ENCODE measurements at places on chromosomes 6 and 20.
A peak's percentile ranks its signal among the peaks of the same experiment; 100 is the strongest.

GRCh38 chr6:71317441-71317840 lies 28.8 kb downstream of the OGFRL1 start:
- no peak for DNase-seq

GRCh38 chr6:138456401-138456790 lies 42.9 kb downstream of the NHSL1 start:
- DNase-seq: no peak

DNA sequence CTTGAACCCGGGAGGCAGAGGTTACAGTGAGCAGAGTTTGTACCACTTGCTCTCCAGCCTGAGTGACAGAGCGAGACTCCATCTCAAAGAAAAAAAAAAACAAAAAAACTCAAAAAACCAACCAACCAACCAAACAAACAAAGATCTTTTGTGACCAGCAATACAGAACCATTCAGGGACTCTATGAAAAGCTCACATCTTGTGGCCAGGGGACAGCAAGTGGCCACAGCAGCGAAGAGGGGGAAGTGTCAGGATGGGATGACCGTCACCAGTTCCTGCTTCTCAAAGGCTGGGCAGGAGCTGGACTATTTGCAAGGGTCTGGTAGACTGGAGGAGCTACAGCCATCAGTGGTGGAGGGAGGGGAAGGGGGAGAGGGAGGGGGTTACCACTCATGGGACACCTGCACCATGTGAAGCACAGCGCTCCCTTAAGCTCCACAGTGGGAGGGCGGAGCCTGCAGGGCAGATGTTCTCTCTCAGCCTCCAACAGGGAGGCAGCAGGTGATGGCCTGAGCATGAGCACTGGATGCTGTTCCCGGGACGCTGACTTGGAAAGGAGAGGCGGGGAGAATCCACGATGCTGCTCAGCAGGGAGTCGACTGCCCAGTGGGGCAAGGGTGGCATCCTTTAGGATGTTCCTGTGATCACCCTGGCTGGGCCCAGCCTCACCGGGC lies 19.7 kb upstream of the ULBP3 start:
- no peak for DNase-seq

DNA sequence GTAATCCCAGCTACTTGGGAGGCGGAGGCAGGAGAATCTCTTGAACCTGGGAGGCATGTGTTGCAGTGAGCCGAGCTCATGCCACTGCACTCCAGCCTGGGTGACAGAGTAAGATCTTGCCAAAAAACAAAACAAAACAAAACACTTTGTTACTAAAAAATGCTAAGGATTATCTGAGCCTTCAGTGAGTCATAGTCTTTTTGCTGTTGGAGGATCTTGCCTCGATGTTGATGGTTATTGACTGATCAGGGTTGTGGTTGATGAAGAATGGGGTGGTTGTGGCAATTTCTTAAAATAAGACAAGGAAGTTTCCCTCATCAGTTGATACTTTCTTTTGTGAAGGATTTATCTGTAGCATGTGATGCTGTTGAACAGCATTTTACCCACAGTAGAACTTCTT lies 196.8 kb upstream of the HDDC2 start:
- DNase-seq: no peak

- DNase-seq: peak; percentile 62
These were observed 32.8 kb downstream of the GFOD1 start for GRCh38 chr6:13454286-13455221.

DNA sequence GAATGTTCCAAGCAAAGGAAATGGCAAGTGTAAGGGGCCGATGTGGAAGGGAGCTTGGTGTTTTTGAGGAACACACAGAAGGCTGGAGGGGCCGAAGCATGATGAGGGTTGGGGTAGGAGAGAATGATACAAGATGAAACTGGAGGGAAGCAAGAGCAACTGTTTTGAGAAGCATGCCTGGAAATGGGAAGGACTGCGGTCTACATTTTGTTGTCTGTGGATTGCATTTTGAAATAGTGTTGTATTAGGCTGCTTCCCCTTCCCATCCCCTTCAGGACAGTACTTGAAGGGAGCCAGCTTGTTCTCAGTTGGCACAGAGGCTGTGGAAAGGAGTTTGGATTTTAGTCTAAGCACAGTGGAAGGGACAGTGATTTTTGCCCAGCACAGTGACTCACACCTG lies 2.2 kb downstream of the TM9SF4 start:
- DNase-seq: no peak

DNA sequence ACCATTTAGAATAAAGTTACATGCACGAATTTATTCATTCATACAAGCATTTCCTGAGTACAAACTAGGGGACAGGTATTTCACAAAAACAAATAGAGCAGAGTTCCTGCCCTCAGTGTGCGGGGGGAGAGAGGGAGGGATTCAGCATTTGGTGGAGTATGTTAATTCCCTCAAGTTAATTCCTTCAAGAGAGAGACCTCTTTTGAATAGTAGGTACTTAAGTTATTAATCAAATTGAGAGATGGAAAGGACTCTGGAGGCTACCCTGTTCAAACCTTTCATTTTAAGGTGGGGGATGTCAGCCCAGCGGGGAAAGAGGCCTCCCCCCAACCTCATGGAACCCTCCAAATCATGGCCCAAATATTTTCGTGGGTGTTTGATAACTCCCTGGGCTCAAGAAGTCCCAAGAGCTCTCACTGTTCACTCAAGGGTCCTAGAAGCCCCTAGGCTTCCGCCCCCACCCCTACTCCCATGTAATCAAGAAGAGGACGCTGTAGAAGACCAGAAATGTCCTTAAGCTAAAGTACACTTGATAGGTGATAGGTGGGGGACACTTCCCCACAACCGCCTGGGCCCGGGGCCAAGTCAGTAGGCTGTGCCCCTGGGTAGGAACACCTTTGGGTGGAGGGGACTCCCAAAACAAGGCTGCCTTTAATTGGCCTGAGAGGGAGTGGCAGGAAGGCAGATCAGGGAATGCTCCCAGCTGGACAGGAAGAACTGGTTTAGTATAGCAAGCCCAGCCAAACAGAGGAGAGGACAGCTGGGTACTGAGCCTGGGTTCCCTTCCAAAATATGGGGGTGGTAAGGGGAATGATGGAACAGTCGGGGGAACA lies 2.9 kb downstream of the SDC4 start:
- no peak for DNase-seq

GRCh38 chr6:16694781-16695578 lies 66.3 kb downstream of the ATXN1 start:
- no peak for DNase-seq

DNA sequence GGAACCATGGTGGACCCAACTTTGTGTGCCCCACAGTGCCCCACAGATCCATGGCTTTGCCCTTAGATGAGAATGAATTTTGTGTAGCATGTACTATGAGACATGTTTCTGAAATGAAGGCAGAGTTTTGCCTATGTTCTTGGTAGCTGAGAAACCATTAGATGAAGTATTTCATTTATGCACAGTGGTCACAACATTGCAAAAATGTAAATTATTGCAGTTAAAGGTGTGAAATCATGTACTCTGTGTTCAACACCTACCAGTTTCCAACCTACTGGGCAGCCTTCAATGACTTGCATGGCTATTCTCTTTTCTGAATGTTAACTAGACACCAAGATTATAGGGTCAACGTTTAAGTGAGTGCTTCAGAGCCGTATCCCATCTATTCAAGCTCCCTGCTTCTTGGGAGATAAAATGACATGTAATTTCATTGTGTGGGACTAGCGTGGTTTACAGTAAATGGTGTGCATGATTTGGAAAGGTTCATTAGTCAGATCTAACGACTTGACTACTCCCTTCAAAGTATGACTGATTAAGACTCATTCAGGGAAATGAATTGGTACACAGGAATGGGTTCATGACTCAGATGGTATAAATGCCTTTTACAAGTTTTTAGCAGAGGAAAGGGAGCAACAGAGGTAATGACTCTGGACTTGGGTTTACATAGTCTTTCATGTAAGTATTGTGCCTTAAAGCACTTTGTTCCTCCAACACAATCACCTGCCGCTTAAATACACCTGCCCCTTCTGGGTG lies 106.1 kb upstream of the AKIRIN2 start:
- no peak for DNase-seq

DNA sequence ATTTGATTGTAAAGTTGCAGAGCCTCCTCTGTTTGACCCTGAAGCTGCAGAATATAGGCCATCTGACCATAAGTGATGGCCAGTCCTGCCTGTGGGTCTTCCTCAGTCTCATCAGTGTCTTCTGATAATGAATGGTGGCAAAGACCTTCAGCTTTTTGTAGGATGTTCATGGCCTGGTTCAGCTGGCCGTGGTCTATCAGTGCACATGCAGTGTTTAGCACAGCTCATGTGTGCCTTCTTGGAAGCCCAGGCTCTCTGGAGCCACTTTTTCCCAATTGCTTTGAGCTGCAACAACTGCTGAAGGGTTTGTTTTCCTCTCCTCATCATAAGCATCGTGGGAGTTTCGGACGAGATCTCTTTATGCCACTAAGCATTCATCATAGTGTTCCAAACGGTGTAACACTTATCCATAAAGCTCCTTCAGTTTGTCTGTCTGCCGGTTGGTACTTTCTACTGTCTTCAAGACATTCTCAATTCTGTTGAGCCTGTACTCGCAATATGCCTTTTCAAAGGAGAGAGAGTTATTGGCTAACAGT lies 70.1 kb upstream of the TULP4 start:
- no peak for DNase-seq

DNA sequence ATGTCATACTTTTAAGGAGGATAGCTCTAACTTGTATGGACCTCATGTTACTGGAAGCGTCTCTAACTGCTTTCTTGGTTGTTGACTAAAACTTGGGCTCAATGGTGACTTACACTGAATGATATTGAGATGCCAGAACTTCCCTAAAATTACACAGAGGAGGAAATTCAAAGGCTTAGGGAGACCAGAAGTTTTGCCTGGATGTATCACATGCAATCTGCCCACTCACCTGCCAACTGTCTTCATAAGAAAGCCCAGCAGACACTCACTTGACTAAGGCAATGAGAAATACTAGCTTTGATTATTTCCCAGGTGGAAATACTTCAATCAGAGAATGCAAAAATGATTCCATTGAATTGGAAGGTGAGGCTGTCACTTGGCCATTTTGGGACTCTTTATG lies 51.2 kb upstream of the PDYN start:
- DNase-seq: no peak

DNA sequence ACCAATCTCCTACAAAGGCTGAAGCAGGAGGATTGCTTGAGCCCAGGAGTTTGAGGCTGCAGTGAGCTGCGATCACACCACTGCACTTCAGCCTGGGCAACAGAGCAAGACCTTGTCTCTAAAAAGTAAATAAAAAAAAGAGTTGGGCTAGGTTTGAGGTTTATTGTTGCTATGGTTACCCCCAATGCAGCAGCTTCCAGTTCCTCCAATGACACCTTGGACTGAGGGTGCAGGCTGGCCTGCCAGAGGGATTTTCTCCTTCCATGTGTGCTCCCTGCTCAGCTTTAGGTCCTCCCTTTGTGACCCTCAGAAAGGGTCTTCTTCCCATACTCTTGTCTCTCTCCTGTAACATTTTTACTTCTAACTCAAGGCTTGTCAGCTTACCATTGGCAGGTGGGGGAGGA lies 10.6 kb upstream of the TBC1D20 start:
- DNase-seq: no peak

DNA sequence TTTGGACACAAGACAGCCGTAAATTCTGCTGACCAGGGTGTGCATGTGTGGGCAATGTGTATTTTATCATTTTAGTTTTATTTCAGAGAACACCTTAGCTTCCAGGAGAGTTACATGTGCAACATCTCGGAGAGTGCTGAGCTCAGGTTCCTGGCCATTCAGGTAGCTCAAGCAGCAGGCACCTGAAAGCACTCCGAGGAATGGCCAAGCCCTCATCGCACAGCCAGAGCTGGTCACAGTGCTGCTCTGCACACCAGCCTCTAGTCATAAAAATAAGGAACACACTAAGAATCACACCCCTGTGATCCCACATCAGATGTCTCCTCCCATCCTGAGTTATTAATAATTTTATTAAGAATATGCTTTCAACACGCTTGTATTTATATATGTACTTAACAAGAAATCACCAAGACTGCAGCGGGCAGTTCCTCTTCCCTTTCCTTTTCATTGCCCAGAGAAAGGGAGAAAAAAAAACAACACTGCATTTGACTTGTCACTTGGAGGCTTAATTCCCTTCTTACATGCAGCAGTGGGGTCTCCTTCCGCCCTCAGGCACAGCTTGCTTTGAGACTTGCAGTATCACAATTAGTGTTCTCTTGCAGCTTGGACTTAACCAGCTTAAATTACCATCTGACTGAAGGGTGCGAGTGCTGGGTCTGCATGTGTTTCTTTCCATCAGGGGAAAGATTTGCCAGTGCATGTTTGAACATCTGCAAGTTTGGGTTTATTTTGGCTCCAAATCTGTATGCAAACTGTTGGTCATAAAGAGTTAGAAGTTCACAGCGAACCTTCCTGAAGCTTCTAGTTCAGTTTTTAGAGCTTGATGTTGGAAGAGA lies 36.0 kb upstream of the IRF4 start:
- no peak for DNase-seq

- no peak for DNase-seq
These were observed 121.6 kb downstream of the ADAT2 start for GRCh38 chr6:143328876-143329275.

DNA sequence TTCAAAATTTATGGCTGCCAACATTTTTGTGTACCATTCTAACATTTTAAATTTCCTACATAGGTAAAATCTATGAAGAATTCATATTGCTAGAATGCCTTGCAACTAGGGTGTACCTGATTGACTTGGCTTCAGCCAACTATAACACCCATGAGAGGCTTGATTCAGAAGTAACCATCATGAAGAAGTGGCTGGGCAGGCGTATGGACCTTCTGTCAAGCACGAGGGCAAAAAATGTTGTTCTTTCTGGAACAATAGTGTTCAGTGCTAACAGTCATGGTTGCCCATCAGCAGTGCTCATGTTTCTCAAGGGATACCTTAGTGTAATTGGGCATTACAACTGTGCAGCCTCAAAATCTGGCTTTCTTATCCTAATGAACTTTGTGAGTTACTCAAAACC lies 42.9 kb downstream of the ID4 start:
- DNase-seq: no peak

DNA sequence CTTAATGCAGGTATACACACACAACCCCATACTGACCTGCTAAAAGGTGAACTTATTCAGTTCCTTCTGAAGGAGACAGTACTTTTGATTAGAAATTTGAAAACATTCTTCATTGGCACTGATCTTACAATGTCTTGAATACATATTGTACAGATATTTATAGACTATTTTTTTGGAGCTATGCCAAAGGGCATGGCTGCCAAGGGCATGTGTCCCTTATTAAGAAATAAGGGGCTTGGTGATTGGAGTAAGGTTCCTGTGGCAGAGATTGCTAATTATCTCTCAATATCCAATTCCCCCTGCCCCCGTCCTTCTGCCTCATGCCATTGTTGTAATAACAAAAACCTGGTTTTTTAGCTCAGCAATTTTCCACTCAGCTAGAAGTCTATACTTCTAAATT lies 355.9 kb downstream of the FARS2 start:
- DNase-seq: no peak

DNA sequence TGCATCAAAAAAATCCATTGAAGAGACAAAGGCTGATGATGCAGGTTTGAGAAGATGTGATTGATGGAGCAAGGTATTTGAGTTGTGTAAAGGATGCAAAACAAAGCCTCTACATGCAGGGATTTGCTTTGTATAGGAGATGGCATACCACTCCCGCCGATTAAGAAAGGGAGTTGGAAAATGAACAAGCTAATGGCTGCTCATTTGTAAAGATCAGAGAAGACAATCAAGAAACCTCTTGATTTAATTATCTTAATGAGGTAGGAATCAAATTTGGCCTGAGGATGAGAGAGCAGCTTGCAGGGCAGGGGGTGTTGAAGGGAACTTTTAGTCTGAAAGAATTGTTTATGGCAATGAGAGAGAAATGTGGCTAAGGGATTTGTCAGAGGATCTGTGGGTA lies 448.2 kb upstream of the ADGRB3 start:
- no peak for DNase-seq

Data from stimulated activated CD8-positive, alpha-beta memory T cell treated with anti-CD3 and anti-CD28 coated beads, Interleukin-4, amount 100 ng/mL, for 4 hours (primary cell).